ENCODE measurements at places on chromosomes 1 and 21. TPM values are rescaled to one million over a fixed set of nuclear protein-coding genes. Genes with fewer than 3 reads are reported as not detected.

DNA sequence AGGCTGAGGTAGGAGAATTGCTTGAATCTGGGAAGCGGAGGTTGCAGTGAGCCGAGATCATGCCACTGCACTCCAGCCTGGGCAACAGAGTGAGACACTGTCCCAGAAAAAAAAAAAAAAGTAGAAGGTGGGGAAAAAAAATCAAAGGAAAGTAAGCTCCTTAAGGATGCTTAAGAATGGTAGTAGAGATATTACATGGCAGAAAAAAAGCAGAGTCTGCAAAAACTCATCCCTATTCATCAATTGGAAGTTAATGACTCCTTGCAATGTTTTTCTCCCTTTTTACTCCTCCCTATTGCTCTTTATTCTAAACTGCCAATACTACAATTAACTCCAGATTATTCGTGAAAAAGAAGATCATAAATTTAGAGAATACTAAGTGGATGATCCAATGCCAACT, 23.4 kb downstream of the ENAH start:
- no peaks in the 10 kb centered on the region for H3K27me3 ChIP-seq
- no peak for DNase-seq
- peaks cover 30% of the 10 kb centered on the region for H3K4me1 ChIP-seq
- no peak overlapping the region for H3K27ac ChIP-seq
- no peak overlapping the region for H3K4me3 ChIP-seq

GRCh38 chr1:61294930-61295329, 212.6 kb downstream of the NFIA start:
- no peak overlapping the region for H3K4me3 ChIP-seq
- H3K36me3 ChIP-seq, result no peaks in the 10 kb centered on the region
- no peaks in the 10 kb centered on the region for H3K4me1 ChIP-seq
- no peak overlapping the region for H3K27ac ChIP-seq
- H3K27me3 ChIP-seq, result 0 out of 2 replicates have a peak, but pooled peaks cover 4% of the 10 kb centered on the region
- DNase-seq, result no peak

GRCh38 chr1:78003070-78003746, 1.5 kb upstream of the DNAJB4 start:
- H3K27ac ChIP-seq, result peak overlapping the region; percentile 96
- peaks cover 3% of the 10 kb centered on the region for H3K36me3 ChIP-seq
- H3K4me1 ChIP-seq, result peaks cover 12% of the 10 kb centered on the region
- H3K4me3 ChIP-seq, result no peak overlapping the region
- DNase-seq, result no peak

- no peak overlapping the region for H3K4me3 ChIP-seq
- H3K4me1 ChIP-seq, result peaks cover 67% of the 10 kb centered on the region
- H3K27ac ChIP-seq, result no peak overlapping the region
- H3K36me3 ChIP-seq, result peaks cover 73% of the 10 kb centered on the region
- H3K27me3 ChIP-seq, result no peaks in the 10 kb centered on the region
Observed at GRCh38 chr1:214391873-214392645, 111.1 kb downstream of the SMYD2 start.

GRCh38 chr1:168964478-168964877, 142.0 kb upstream of the ATP1B1 start:
- no peaks in the 10 kb centered on the region for H3K27me3 ChIP-seq
- H3K36me3 ChIP-seq, result no peaks in the 10 kb centered on the region
- H3K4me1 ChIP-seq, result no peaks in the 10 kb centered on the region
- H3K4me3 ChIP-seq, result no peak overlapping the region
- H3K27ac ChIP-seq, result no peak overlapping the region
- DNase-seq, result no peak

GRCh38 chr1:201486187-201486586, 17.2 kb upstream of the PHLDA3 start:
- H3K27me3 ChIP-seq, result no peaks in the 10 kb centered on the region
- H3K4me1 ChIP-seq, result peaks cover 28% of the 10 kb centered on the region
- DNase-seq, result no peak
- H3K4me3 ChIP-seq, result no peak overlapping the region
- no peak overlapping the region for H3K27ac ChIP-seq

GRCh38 chr1:101548376-101548775, 311.6 kb downstream of the S1PR1 start:
- DNase-seq, result no peak
- no peaks in the 10 kb centered on the region for H3K27me3 ChIP-seq
- H3K27ac ChIP-seq, result no peak overlapping the region
- H3K4me1 ChIP-seq, result no peaks in the 10 kb centered on the region
- no peaks in the 10 kb centered on the region for H3K36me3 ChIP-seq
- H3K4me3 ChIP-seq, result no peak overlapping the region

DNA sequence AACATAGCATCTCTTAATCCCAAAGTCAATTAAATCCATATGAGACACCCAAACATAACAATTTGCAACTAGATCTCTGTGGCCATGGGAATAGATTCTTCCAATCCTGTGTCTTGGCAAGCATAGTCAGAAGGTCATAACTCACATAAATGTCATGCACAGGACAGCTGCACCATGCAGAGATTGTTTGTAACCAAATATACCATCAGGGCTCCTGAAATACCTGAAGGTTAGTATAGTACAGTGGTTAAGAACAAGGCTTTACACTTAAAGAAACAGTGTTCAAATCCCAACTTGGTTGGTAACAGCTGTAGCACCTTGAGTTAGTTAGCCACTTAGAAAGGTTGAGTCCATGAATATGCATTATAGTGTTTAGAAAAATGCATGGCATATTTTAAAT, 82.6 kb upstream of the CCDC190 start:
- no peak for DNase-seq
- H3K27ac ChIP-seq, result no peak overlapping the region
- no peaks in the 10 kb centered on the region for H3K4me1 ChIP-seq
- no peak overlapping the region for H3K4me3 ChIP-seq
- no peaks in the 10 kb centered on the region for H3K36me3 ChIP-seq

DNA sequence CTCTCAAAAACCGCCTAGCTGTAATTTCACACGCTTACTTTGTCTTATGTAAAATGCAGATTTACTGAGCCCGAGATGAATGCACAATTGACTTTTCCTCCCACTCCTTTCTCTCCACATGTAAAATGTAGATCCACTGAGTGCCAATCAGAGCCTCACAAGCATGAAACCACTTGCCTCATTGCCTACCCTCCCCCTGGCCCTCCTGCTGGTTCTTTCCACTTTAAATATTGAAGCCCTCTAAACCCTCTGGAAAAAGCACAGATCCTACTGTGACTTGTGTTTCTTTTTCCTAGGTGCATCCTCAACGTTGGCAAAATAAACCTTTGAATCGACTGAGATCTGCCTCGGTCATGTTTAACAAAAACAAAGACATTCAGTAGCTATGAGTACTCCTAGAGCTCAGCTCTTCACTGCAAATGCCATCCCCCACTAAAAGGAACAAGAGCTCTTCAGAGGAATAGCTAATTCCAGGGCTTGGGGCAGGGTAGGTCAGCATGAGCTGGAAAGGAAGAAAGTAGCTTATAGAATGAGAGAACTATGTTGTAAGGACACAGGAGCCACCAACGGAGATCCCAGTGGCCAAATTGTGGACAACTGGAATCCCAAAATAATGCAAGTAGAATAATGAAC, 365.5 kb upstream of the RUNX1 start:
- no peaks in the 10 kb centered on the region for H3K4me1 ChIP-seq
- H3K27me3 ChIP-seq, result no peaks in the 10 kb centered on the region
- no peak for DNase-seq

ADORA1 gene
- total RNA-seq, result not detected

TTC24 gene
- total RNA-seq, result not detected

B4GALT3 gene
- total RNA-seq, result 37.0 TPM

GSTM1 gene
- total RNA-seq, result 26.8 TPM
